ENCODE measurements at places on chromosomes 4 and X. TPM values are rescaled to one million over a fixed set of nuclear protein-coding genes. Genes with fewer than 3 reads are reported as not detected.

MAGEA9B gene
- total RNA-seq, result not detected

ZNF141 gene
- total RNA-seq, result 25.3 TPM

CT45A10 gene
- not detected for total RNA-seq

COL4A6 gene
- total RNA-seq, result not detected

FAAH2 gene
- 16.1 TPM for total RNA-seq

RNF128 gene
- total RNA-seq, result not detected

CDKL5 gene
- total RNA-seq, result 0.68 TPM

ADH1A gene
- total RNA-seq, result not detected

AADAT gene
- total RNA-seq, result not detected

CHRNA9 gene
- not detected for total RNA-seq

NSG1 gene
- 1.1 TPM for total RNA-seq

FAM114A1 gene
- 0.71 TPM for total RNA-seq

GLRA3 gene
- total RNA-seq, result not detected

KIF4A gene
- total RNA-seq, result 30.0 TPM

YIPF6 gene
- total RNA-seq, result 19.6 TPM

AGTR2 gene
- not detected for total RNA-seq

SMIM10L2A gene
- total RNA-seq, result 0.64 TPM

PAGE1 gene
- not detected for total RNA-seq

SYN1 gene
- 0.17 TPM for total RNA-seq

CBLL2 gene
- total RNA-seq, result not detected

TEX11 gene
- not detected for total RNA-seq

PAK3 gene
- 0.20 TPM for total RNA-seq

JADE3 gene
- 0.63 TPM for total RNA-seq

PNMA6F gene
- not detected for total RNA-seq

ARL9 gene
- total RNA-seq, result 0.07 TPM

BCORL1 gene
- total RNA-seq, result 6.1 TPM

CITED1 gene
- total RNA-seq, result not detected
